ENCODE measurements at places on chromosomes 7 and 10.

- DNase-seq = no peak
Observed at GRCh38 chr10:32893434-32893833, 64.6 kb downstream of the ITGB1 start.

DNA sequence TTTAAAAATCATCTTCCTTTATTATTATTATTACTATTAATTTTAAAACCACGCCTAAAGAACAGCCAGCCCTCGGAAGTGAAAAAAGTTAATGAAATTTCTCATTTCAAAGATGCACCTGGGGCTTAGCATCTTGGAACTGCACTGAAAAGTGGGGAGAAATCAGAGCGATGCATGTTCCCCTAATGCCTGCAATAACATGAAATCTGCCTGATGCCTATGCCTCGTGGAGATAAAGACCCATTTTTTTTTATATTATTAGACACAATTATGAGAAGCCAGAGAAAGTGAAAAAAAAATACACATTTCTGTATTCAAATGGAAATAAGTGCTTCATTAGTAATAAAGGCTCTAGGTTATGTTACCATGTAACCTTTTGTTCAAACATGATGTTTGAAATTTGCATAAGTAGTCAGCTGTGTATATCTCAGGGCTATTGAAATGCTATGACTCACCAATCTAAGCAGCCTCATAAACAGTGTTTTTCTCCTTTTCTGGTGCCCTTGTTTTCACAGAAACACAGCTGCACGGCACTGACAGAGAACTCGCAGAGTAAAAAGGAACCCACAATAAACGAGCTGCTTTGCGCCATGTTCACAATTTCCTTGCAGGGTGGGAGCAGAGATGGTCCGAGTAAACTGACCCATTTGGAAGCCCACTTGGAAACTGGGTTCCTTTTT is 175.8 kb upstream of the PRKCQ start:
- no peak for DNase-seq

DNA sequence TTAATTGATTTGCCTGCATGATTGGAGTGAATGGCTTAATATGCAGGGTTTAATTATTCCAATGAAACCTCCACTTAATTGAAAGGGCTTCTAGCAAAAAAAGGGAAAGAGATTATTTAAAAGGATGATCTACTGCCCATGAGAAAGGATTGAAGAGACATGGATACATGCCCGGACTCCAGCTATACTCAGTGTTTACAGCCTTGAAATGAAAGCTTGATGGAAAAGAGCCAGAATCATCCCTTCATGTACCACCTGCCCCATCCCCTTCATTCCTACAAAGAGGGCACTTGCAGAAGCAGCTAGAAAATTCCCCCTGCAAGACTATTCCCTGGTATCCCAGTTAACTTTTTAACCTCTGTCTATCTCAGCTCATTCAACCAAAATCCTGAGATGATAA is 78.4 kb downstream of the CARD11 start:
- no peak for DNase-seq

- no peak for DNase-seq
Observed at GRCh38 chr7:107856806-107857540, 34.0 kb upstream of the DLD start.

GRCh38 chr7:17512181-17512675 is 213.8 kb downstream of the AHR start:
- no peak for DNase-seq

DNA sequence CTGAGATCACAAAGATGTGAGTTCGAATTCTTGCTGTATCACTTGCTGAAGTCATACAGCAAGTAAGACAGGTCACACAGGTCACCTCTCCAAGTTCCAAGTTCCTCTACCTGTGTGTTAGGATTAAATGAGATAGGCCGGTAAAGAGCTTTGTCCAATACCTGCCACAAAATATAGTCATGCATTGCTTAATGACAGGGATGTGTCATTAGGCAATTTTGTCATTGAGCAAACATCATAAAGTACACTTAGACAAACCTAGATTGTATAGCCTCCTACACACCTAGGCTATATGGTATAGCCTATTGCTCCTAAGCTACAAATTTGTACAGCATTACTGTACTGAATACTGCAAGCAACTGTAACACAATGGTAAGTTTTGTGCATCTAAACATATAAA is 469.4 kb downstream of the KCNMA1 start:
- no peak for DNase-seq

DNA sequence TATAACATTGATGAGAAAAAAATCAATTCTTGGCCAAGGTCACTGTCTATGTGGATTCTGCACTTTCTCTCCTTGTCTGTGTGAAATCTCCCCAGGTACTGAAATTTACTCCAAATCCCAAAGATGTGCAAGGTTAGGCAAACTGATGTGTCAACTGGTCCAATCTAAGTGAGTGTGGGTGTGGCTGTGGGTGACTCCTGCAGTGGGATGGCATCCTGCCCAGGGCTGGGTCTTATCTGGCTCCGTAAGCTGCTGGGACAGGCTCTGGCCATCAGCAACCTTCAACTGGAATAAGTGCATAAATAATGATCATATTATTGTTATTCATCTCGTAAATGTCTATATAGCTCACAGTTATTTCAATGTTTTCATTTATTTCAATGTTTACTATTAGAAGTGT is 79.3 kb downstream of the JCAD start:
- DNase-seq = no peak

GRCh38 chr7:151133986-151134742 is 33.3 kb downstream of the GBX1 start:
- no peak for DNase-seq

- DNase-seq = no peak
Observed at GRCh38 chr10:30691639-30692015, 62.1 kb upstream of the LYZL2 start.

GRCh38 chr7:121369462-121369861 is 26.6 kb downstream of the FAM3C start:
- no peak for DNase-seq

DNA sequence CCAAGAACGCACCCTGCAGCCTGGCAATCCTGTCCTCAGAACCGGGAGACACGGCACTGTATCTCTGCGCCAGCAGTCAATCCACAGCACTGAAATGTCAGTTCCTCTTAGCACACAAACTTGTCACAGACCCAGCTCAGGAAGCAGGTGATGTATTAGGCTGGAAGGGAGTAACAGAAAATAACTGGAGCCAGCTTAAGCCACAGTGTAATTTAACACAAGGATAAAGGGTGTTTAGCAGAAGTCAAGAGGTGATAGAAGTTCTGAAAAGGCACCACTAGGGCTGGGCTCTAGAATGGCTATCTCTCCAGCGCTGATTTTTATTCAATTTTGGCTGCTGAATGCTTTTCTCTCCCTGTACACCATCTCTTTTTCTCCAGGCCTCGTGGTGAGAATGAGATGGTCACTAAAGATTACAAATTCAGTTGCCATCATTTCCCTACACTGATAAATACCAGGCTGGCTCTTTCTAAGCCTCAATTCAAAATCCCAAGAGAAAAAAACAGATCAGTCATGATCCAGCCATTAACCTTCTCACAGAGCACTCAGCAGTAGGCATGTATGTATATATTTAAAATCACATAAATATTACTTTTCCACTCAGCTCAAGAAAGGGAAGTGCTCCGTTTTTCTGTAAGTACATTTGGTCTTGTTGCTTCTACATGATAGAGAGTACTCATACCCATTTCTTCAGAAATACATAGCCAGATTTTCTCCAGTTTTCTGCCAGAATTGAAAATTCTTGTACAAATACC is 102.7 kb upstream of the PRSS1 start:
- peak; percentile 89 for DNase-seq

GRCh38 chr10:91103384-91104192 is 116.9 kb upstream of the PCGF5 start:
- DNase-seq = no peak

GRCh38 chr10:33382921-33383713 is 48.6 kb upstream of the NRP1 start:
- DNase-seq = no peak

DNA sequence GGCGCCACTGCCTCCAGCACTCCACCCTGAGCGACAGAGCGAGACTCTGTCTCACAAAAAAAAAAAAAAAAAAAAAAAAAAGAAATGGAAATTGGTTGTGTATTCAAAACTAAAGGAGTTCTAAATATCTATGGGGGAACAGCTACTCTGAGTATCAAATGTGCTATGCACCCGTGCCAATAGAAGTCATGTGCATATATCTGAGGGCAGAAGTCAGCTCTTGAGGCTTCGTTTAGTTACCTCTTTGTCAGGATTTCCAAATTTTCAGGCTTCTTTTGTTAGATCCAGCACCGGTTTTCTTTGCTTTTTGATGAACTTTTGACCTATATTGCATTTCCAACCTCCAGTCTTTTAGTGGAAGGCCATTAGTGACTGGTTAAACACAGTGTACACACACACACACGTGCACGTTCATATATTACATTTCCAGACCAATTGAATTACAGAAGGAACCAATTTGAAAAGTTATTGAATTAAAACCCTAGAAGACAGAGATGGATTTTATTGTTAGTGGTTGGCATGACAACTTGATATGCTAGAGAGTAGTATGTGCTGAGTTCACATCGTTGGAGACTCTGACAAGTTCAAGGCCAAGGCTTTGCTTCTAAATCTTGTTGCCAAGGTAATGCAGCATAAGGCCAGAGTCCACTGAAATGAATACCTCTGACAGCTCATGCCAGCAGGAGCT is 33.1 kb upstream of the ADD3 start:
- DNase-seq = peak; percentile 95

GRCh38 chr10:75208181-75208580 is 2.4 kb upstream of the VDAC2 start:
- DNase-seq = no peak

- DNase-seq = no peak
Observed at GRCh38 chr7:138690495-138690894, 10.7 kb downstream of the SVOPL start.

Data from SK-N-DZ (cell line).